ENCODE measurements at places on chromosomes 3 and 15. TPM values are rescaled to one million over a fixed set of nuclear protein-coding genes. Genes with fewer than 3 reads are reported as not detected.

Gene CCNL1
- 134 TPM for total RNA-seq

Gene BUB1B
- 113 TPM for total RNA-seq

Gene ASB7
- total RNA-seq: 11.4 TPM

Gene KLHL40
- total RNA-seq: not detected

Gene DISP2
- 1.0 TPM for total RNA-seq

Gene OR5K4
- not detected for total RNA-seq

Gene SAMMSON
- total RNA-seq: not detected

Gene CAMK2N2
- total RNA-seq: 1.5 TPM

Gene AMOTL2
- total RNA-seq: 96.2 TPM

Gene ZNF774
- 1.5 TPM for total RNA-seq

Gene FGD5
- total RNA-seq: 12.2 TPM

Gene TAGLN3
- 8.2 TPM for total RNA-seq

Gene XYLB
- 3.0 TPM for total RNA-seq

Gene CCDC33
- total RNA-seq: 2.6 TPM

Gene RHO
- not detected for total RNA-seq

Gene PLSCR2
- not detected for total RNA-seq

Gene CCR3
- not detected for total RNA-seq

Gene PAQR9
- total RNA-seq: 2.3 TPM

Gene CFAP20DC
- total RNA-seq: 11.4 TPM

Gene KNL1
- 46.2 TPM for total RNA-seq

Gene NEK10
- total RNA-seq: 2.0 TPM

Gene MTFMT
- 25.3 TPM for total RNA-seq

Gene TP63
- not detected for total RNA-seq

Gene LHFPL4
- 11.5 TPM for total RNA-seq

Gene GAP43
- total RNA-seq: 22.7 TPM

Gene GRK7
- not detected for total RNA-seq

Gene GP5
- 0.12 TPM for total RNA-seq

Gene CATSPER2
- 4.4 TPM for total RNA-seq

Gene ATP13A4
- total RNA-seq: not detected

Gene DPH6
- 44.5 TPM for total RNA-seq

Gene RPL15
- total RNA-seq: 2,868 TPM

Gene RBP2
- not detected for total RNA-seq

Gene GOLGA8G
- not detected for total RNA-seq

Gene HACL1
- 33.5 TPM for total RNA-seq

Gene SERPINI1
- 13.5 TPM for total RNA-seq

Gene MED12L
- total RNA-seq: 25.0 TPM

Gene IL5RA
- not detected for total RNA-seq

Gene ANKDD1A
- total RNA-seq: 9.3 TPM

Gene RASGRF1
- 0.39 TPM for total RNA-seq

Gene SPINK8
- total RNA-seq: not detected

Gene SLC9A9
- total RNA-seq: 1.6 TPM

Gene CD200R1
- 0.28 TPM for total RNA-seq

Gene MINDY2
- total RNA-seq: 40.3 TPM

Gene SELENOT
- 61.9 TPM for total RNA-seq

Gene MBD4
- 26.4 TPM for total RNA-seq

Gene TGM5
- not detected for total RNA-seq

Gene HCLS1
- total RNA-seq: 0.66 TPM

Gene SKOR1
- 0.17 TPM for total RNA-seq

Gene CPB1
- not detected for total RNA-seq

Gene WNT5A
- total RNA-seq: 4.0 TPM

Gene ZBTB38
- total RNA-seq: 12.4 TPM

Gene ZPLD1
- total RNA-seq: not detected

Gene CFAP100
- not detected for total RNA-seq
